ENCODE measurements at places on chromosomes 7 and 10.

DNA sequence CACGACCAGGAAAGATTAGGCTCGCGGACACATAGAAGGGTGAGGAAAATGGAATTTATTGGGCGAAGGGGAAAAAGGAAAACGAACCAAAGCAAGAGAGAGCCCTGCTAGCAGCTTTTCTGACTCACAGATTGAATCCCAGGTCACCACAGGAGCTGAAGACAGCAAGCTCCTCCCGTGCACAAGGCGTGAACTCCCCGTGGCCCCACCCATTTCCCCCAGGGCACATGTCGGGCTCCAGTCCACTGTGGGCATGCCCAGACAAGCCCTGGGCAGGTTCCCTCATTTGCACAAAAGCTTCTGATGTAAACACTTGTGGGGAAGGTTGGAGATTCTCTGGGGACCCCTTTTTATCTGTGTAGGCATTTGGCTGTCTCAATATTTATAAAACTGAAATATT is 582.4 kb downstream of the SUGCT start:
- no peak for DNase-seq

GRCh38 chr10:60276232-60276631 is 113.4 kb downstream of the ANK3 start:
- no peak for DNase-seq

GRCh38 chr7:2965745-2966270 is 77.9 kb downstream of the CARD11 start:
- no peak for DNase-seq

GRCh38 chr10:114604357-114605130 is 53.5 kb downstream of the ABLIM1 start:
- no peak for DNase-seq

Data from GM12892 (cell line).